Stomach (tissue), 19 donors: ENCODE measurements at places on chromosomes 16 and 17. TPM values are rescaled to one million over a fixed set of nuclear protein-coding genes. Genes with fewer than 3 reads are reported as not detected.

TRAF4 gene
- total RNA-seq = 167 TPM

TEX19 gene
- not detected for total RNA-seq

SYCE1L gene
- not detected for total RNA-seq

AIPL1 gene
- not detected for total RNA-seq

TBC1D3E gene
- not detected for total RNA-seq

CD300A gene
- 5.3 TPM for total RNA-seq

CA7 gene
- not detected for total RNA-seq

TOP2A gene
- total RNA-seq = 35.1 TPM

RND2 gene
- total RNA-seq = 0.37 TPM

FA2H gene
- total RNA-seq = 29.2 TPM

VPS9D1 gene
- 43.2 TPM for total RNA-seq
